ENCODE measurements at places on chromosomes 12 and 14.

GRCh38 chr12:122918827-122919226, 22.9 kb upstream of the VPS37B start:
- H3K4me1 ChIP-seq = peaks cover 11% of the 10 kb centered on the region
- H3K4me3 ChIP-seq = no peak overlapping the region
- DNase-seq = no peak

DNA sequence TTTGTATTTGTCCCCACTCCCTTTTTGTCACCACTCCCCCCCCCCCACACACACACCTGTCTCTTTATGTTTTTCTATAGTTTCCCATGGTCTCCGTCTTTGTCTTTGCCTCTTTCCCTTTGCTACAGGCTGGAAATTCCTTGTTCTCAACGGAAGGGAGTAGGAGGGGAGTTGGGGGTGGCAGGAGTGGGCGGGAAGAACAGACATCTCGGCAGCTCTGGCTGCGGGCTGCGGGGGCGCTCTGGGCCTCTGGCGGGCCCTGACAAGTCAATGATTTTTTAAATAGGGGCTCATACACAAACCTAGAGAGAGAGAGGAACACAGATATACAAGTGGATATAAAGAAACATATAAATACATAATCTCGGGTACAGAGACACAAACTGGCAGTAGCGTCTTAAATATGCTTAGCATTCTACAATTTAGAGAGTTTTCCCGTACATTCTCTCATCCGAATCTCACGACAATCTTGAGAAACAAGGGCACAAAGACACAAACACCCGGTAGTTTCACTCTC, 2.4 kb upstream of the NAB2 start:
- peak overlapping the region; percentile 85 for H3K4me3 ChIP-seq
- H3K4me1 ChIP-seq = peaks cover 37% of the 10 kb centered on the region
- H3K36me3 ChIP-seq = peaks cover 2% of the 10 kb centered on the region
- H3K27ac ChIP-seq = peak overlapping the region; percentile 99
- peak; percentile 71 for DNase-seq

- DNase-seq = peak; percentile 64
- H3K4me3 ChIP-seq = no peak within 1 kb of the TSS
- no peaks in the 10 kb centered on the region for H3K36me3 ChIP-seq
These were observed at the start of gene FAIM2 for GRCh38 chr12:49903700-49904423. Gene FAIM2 (minus strand): TSS chr12:49903900. CDS start chr12:49903792, 108 bp downstream.

GRCh38 chr12:271161-271560, 8.5 kb upstream of the SLC6A13 start:
- H3K27ac ChIP-seq = no peak overlapping the region
- H3K4me1 ChIP-seq = no peaks in the 10 kb centered on the region
- H3K4me3 ChIP-seq = no peak overlapping the region
- DNase-seq = no peak
- no peaks in the 10 kb centered on the region for H3K36me3 ChIP-seq

GRCh38 chr14:59086241-59086882, 102.1 kb upstream of the DAAM1 start:
- no peak for DNase-seq
- no peak overlapping the region for H3K27ac ChIP-seq
- H3K36me3 ChIP-seq = no peaks in the 10 kb centered on the region
- H3K27me3 ChIP-seq = no peaks in the 10 kb centered on the region
- no peak overlapping the region for H3K4me3 ChIP-seq
- H3K4me1 ChIP-seq = no peaks in the 10 kb centered on the region

DNA sequence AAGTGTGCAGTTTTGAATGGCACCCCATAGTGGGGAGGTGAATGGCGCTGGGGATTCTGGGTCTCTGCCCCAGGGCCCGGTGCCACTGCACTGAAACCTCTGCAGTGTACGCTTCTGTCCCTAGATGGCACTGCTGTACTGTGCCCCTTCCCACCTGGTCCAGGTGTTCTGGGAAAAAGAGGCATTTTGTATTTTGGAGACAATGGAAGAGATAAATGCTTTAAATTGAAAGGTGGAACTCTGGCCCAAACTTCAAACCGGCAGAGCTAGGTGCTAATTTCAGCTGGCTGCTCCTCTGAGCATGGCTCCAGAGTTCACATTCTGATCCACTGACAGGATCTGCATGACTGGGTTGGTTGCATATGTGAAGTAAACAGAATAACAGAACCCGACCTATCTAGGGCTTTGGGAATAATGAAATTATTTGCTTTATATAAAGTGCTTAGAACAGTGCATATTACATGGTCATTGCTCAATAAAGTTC, 52.2 kb downstream of the KRT80 start:
- H3K27ac ChIP-seq = no peak overlapping the region
- peaks cover 7% of the 10 kb centered on the region for H3K27me3 ChIP-seq
- peaks cover 4% of the 10 kb centered on the region for H3K4me1 ChIP-seq
- no peak for DNase-seq

DNA sequence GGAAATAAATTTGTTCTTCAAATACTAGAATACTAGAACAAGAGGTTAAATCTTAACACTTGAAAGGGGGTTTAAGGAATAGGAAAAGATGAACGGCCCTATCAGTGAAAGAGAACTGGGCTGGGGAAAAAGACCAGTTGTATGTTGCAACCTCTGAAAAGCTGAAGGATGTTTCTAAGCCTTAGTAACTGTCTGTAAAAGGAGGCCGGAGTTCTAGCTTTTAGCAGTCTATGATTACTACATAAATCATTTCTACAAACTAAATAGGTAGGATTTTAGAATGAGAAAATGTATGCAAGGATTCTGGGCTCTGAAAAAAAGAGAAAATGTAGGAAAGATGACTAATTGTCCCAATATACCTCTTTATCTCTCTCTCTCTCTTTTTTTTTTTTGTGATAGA, 4.9 kb downstream of the CERS5 start:
- no peak for DNase-seq
- peaks cover 12% of the 10 kb centered on the region for H3K4me1 ChIP-seq
- H3K27me3 ChIP-seq = no peaks in the 10 kb centered on the region
- no peak overlapping the region for H3K27ac ChIP-seq

DNA sequence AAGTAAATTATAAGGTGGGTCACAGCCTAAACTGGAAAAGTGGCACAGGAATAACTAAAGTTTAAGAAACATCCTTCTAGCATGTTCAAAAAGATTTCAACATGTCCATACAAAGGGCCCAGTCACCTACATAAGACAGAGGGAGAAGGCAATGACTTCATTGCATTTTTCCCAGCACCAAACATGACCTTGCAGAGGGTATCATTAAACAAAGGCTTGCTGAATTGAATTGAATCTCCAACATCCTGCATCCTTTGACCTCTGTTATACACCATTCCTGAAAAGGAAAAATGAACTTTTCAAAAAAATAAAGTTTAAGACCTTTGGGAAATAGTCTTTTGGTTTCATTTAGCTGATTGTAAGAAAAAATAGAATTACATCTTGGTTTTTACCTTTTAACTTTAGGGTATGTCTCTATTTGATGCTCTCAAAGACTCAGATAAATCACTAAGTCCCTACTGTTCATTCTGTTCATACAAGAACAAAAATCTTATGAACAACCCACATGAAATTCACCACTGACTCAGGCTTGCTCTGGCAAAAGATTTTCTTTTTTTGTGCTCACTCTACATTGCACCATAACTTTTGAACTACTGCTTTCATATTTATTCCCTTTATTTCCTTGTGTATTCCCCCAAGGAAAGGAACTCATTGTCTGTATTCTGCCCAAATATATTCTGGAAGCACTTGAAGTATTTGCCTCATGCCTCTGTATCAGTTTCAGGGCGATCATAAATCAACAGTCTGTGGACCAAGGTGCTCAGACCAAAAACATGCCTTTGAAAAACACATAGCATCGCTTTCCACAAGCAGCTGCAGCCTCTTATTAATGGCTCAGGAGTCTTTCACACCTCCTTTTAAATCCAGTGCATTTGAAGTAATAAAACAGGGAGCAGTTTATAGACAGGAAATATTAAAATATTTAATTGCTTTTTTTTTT, 121.7 kb downstream of the DUSP6 start:
- peaks cover 5% of the 10 kb centered on the region for H3K4me1 ChIP-seq
- H3K27ac ChIP-seq = no peak overlapping the region
- H3K4me3 ChIP-seq = no peak overlapping the region
- no peaks in the 10 kb centered on the region for H3K27me3 ChIP-seq
- DNase-seq = no peak

DNA sequence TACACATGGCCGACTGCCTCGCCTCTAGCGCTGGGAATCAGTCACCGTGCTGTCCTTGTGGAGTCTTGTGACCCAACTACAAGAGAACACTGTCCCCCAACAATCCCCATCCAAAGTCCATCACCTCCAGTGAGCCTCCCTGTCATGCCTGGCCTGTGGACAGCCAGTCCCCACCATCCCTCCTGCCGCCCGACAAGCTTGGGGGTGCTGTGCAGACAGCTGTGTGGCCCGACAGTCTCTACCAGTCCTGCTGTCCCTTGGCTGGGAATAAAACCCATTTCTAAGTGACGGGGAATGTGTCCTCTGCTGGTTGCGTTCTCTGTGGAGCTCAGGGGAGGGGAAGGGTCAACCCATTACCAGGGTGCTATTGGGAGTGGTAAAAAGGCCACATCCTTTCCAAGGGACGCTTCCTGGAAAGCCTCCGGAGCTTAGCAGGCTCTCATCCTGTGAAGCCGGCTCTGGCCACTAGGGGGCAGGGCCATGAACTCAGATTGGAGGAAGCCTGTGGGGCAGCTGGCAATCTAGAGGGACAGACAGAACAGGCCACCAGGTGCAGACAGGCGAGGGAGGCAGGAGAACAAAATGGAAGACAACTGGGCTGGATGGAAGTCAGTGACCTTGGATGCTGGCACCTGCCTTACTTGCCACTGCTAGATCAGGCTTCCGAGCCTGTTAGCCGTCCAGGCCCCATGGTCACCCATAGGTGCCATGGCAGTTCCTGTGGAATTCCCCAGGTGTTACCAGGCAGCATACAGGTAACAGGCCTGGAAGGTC, 12.0 kb upstream of the BLTP3B start:
- peak; percentile 71 for DNase-seq
- no peaks in the 10 kb centered on the region for H3K4me1 ChIP-seq
- no peaks in the 10 kb centered on the region for H3K27me3 ChIP-seq
- H3K4me3 ChIP-seq = no peak overlapping the region

DNA sequence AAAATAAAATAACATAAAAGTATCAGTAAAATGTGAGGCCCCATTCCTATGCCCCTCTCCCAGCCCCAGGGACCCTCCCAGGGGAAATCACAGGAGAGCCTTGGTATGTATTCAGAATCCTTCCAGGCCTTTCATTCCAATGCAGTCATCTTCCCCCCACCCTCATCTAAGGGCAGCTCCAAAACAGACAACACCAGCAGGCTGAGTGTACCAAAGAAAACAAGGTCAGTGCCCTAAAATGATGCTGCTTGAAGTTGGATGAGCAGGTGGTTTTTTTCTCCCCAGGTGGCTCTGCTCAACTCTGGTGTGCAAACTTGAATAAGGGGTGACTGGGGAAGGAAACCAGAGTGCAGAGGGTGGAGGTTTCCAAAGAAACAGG, 56.2 kb downstream of the TSPAN9 start:
- H3K27ac ChIP-seq = no peak overlapping the region
- peaks cover 13% of the 10 kb centered on the region for H3K4me1 ChIP-seq
- no peak for DNase-seq
- H3K27me3 ChIP-seq = peaks cover 4% of the 10 kb centered on the region

DNA sequence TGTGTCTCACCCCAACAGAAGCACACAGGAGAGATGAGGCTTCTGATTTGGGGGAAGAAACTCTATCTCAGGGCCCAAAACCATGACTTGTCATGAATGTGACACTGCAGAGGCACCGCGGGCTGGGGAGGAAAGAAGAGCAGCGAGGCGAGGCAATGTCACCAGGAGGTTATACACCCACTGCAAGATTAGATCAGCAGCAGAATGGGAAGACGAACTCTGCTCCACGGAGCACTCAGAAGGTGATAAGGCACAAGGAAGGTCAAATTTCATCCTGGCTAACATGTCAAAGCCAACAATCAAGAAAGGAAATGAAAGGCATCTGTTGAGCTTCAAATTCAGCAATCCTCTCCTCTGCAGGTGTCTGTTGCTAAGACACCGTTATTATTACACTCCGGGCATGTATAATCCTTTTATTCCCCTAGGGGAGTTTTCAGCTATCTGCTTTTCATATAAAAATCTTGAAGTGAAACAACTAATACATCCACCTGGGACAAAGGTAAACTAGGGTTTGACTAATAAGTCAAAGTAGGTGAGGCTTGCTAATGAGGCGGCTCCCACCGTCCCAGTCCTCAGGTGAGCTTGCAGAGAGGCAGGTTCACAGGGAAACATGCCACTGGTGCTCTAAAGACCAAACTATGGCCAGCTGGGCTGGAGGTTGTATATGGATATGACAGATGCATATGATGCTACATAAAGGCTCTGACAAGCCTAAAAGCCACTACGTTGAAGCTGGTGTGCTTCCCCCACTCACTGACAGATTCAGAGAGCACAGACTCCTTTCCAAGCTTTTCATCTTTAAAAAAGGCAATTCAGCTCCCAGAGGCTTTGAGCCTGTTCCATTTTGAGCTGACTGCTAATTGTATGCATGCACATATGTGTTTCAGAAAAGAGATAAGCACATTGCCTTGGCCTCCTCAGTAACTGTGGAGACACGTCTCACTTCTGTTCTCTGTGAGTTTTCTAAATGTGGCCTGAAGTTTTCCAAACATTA, 221.2 kb downstream of the NELL2 start:
- H3K4me3 ChIP-seq = no peak overlapping the region
- H3K27ac ChIP-seq = no peak overlapping the region
- H3K36me3 ChIP-seq = no peaks in the 10 kb centered on the region
- H3K4me1 ChIP-seq = no peaks in the 10 kb centered on the region

DNA sequence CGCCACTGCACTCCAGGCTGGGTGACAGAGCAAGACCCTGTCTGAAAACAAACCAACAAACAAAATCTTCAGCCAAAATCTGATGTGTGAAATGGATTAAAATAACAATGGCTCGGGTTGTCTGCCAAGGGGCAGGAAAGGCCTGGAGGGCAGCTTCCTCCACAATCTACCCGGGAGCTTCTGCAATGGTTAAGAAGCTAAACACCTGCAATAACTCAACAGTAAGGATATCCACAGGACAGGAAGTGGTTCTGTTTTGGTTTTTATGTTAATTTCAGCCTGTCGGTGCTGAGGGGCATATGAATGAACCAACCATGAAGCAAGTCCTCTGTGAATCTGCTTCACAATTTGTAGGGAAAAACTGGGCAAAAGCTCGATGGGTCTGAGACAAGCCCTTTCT, 34.4 kb downstream of the RAD52 start:
- H3K27me3 ChIP-seq = no peaks in the 10 kb centered on the region
- DNase-seq = no peak
- peak overlapping the region; percentile 69 for H3K27ac ChIP-seq
- H3K4me1 ChIP-seq = peaks cover 66% of the 10 kb centered on the region
- H3K36me3 ChIP-seq = peaks cover 8% of the 10 kb centered on the region
- peak overlapping the region; percentile 1 for H3K4me3 ChIP-seq

- DNase-seq = no peak
- H3K27me3 ChIP-seq = no peaks in the 10 kb centered on the region
- H3K4me3 ChIP-seq = no peak overlapping the region
- H3K27ac ChIP-seq = no peak overlapping the region
- H3K4me1 ChIP-seq = no peaks in the 10 kb centered on the region
- H3K36me3 ChIP-seq = no peaks in the 10 kb centered on the region
These were observed 29.7 kb downstream of the LGR5 start for GRCh38 chr12:71469258-71469750.

DNA sequence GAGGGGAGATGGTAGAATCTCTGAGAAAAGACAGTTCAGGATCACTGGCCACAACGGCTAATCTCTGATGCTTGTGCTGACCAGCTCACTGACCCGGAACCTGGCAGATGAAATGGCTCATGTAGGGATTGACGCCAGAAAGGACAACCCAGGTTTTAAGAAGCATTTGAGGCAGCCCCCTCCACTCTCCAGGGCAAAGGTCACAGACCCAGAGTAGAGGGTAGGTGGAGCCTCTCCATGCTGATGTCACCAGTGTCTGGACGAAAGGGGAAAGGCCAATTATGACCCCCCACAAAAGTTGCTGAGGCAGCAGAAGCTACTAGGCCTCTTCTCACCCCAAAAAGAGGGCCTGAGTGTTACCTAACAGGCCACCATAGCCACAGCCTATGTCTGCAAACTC, 1.2 kb downstream of the METTL1 start:
- no peak overlapping the region for H3K4me3 ChIP-seq
- H3K36me3 ChIP-seq = peaks cover 16% of the 10 kb centered on the region
- H3K4me1 ChIP-seq = peaks cover 28% of the 10 kb centered on the region
- DNase-seq = no peak
- peak overlapping the region; percentile 88 for H3K27ac ChIP-seq
